ENCODE measurements at places on chromosomes 5 and 9.

DNA sequence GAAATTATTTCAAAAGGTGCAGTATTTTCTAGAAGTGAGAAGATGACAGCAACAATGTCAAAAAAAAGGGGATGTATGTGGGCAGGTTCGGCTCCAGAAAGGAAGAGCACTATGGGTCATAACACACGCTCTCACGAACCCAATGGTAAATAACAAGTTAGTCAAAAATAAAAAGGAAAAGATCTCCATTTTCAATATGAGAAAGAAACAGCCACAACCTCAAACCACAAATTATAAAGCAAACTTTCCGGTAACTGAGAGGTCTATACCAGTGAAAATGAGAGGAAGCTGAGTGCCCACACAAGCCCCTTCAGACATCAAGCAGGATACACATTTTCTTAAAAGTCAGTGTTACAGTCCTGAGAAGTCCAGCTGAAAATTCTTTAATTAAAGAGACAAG is 398.5 kb upstream of the RPS23 start:
- no peak for DNase-seq

DNA sequence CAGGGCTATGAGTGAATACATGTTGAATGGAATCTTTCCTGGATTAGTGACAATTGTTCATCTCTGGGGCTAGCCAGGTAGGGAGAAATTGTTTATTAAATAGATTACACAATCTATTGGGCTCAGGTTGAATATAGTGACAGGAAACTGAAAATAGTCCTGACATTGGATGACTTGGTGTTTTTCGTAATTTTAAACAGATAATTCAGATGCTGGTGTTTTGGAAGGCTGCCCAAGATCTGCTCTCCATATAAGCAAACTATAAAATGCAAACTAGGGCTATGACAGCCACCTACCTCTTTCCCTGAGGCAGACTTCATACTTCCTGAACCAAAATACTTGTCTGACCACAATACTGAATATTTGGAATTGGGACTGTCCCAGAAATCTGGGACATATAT is 99.1 kb downstream of the ENC1 start:
- no peak for DNase-seq

GRCh38 chr9:81522716-81523551 is 166.4 kb downstream of the TLE1 start:
- DNase-seq = no peak

DNA sequence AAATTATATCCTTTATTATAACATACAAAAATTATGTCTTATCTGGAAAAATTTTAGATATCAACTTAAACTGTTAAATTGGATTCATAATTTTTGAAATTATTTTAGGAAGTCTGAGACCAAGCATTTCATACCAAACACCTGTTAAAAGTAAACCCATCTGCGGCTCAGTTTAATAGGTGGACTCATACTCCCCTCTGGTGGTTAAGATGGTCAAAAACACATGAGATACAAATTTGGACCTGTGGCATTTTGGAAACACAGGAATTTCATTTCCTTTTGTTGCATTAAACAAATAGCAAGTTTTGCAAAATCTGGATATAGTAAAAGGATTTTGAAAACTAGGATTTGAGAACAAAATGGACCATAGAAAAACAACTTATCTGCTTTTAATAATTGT is 53.7 kb downstream of the RGMB start:
- DNase-seq = no peak

DNA sequence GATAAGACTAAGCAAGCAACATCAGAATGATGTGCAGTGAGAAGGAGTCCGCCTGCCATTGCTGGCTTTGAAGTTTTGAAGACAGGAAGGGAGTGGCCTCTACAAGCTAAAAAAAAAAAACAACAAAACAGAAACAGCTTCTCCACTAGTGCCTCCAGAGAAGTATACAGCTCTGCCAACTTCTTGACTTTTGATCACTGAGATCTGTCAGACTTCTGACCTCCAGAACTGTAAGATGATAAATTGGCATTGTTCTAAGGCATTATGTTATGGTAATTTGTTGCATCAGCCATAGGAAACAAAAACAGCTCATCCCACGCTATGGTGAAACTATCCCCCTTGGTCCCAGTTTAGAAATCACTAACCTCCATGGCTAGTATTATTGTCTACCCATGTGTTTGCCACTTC is 131.0 kb upstream of the VCAN start:
- DNase-seq = no peak

DNA sequence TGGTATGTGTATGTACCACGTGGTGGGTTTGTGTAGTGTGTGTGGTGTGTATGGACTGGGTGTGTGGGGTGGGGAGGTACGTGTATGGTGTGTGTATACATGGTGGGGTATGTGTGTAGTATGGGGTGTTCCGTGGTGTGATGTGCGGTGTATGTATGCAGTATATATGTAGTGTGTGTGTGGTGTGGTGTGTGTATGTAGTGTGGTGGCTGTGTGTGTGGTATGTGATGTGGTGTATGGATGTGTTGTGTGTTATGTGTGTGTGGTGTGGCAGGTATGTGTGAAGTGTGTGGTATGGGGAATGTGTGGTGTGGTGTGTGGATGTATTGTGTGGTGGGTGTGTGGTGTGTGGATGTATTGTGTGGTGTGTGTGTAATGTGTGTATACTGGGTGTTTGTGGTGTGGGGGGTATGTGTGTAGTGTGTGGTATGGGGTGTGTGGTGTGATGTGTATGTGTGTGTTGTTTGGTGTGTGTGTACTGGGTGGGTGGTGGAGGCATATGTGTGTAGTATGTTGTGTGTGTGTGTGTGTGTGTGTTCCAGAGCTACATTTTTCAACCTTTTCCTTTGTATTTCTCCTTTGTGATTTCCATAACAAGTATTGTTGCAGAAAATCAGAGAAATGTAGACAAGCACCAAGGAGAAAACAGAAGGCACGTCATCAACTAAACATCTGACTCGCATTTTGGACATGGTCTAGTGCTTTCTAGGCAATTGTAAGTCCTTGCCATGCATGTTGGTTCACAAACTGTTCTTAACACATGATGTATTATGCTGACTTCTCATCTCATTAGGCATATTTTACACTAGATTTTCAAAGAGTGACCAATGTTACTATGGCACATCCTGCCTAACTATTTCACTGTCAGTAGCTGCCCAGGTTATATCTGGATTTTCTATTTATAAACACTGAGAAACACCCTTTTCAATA is 13.2 kb downstream of the SEMA4D start:
- no peak for DNase-seq

DNA sequence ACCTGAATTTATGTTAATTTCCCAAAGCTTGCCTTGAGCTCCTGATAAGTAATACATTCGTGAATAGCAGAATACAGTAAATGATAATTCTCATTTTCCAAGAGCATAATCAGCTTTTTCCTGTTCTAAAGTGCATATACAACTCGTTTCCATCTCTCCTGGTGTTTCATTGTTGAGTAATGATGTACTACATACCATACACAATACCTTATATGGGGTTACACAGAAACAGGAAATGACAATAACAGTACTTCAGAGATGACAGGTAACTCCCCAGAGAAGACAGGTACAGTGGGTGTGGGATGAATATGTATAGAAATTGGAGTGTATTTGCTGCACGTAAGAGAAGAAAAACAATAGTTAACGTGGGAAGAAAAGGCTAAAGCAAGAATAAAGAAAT is 287.1 kb downstream of the TENT4A start:
- no peak for DNase-seq

- no peak for DNase-seq
Measured at GRCh38 chr9:131872006-131872405, 132.1 kb upstream of the RAPGEF1 start.

DNA sequence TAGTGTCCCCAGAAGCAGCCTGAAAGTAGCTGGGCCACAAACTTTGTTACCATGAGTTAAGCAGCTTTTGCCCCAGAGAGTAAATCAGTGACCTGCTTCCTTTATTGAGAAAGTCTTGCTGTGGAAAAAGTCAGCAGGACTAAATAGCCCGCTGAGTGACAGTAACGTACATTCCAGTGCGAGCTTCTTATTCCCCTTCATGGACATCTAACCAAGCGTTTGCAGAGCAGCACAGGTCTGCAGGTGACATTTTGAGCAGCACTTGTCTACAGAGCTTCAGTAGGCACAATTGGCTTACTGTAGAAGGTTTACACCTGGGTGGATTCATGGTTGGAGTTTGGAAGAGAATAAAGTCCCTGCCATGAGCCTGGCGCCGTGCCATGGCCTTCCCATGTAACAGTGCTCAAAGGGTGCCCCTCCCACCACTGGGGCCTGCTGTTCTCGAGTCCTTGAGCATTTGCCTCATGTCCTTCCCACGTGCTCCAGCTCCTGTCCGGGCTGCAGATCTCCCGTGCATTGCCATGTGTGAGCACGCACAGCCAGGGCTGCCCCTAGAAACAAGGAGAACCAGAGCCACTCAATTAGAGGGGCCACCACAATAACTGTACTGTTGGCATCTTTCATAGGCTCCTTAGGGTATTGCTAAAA is 41.3 kb upstream of the GRHPR start:
- no peak for DNase-seq

DNA sequence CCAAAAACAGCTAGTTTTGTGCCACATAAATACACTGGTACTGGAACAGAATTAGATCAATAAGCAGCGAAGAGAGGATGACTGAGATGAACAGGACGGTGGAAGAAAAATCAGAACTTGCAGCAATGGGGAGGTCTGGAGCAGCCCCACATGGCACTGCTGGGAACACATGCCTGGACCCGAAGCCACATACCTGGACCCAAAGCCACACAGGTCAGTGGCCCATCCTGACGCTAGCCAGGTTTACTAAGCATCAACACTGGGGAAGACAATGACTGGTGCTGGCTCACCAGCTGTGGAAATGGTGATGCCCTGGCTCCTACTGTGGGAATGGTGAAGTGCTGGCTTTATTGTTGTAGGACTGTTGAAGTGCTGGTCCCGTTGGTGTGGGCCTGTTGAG is 139.7 kb upstream of the IRX4 start:
- DNase-seq = no peak

DNA sequence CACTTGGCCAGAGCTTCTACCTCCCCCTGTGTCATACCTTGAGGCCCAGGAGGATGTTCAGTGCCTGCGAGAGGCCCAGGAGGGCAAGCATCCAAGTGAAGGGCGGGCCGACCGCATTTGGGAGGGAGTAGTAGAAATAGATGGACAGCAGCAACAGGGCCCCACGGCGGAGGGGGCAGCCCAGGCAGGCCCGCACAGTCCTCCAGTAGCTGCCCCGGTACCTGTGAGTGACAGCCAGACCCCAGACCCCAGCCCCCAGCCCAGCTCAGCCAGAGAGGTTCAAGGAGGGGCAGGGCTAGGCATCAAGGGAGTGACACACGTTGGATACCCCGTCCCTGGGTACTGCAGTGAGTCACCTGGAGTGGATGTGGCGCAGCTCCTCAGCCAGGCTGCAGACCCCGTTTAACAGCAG is 1.4 kb downstream of the STING1 start:
- peak; percentile 29 for DNase-seq

GRCh38 chr5:146034127-146034526 is 71.2 kb downstream of the PLAC8L1 start:
- no peak for DNase-seq

- DNase-seq = no peak
Measured at GRCh38 chr9:114497236-114497635, 8.0 kb downstream of the WHRN start.

- no peak for DNase-seq
Measured at GRCh38 chr9:135503371-135504261, 3.1 kb downstream of the MRPS2 start.

DNA sequence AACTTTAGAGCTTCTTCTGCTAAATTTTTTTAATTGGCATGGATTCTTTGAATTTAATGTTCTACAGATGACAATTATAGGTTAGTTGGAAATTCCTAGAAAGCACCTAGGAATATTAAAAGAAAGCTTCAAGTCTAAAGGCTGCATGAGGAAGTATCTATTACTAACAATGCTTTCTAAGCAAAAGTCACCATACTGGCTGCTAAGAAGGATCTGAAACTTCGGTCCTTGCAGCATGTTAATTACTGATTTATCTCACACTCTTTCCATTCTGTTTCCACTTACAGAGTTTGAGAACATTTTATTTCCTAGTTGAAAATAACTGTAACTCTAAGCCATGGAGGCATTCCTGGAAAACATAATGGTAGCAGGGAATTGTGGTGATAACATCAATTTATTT is 8.4 kb downstream of the SEMA6A start:
- no peak for DNase-seq

GRCh38 chr5:71892641-71893365 is 173.7 kb downstream of the CARTPT start:
- DNase-seq = no peak
